Left ventricle myocardium inferior (tissue), 1 donor: ENCODE measurements at places on chromosomes 2 and 18.

GRCh38 chr2:47025969-47026610 lies 110.5 kb upstream of the MCFD2 start:
- DNase-seq, result no peak

DNA sequence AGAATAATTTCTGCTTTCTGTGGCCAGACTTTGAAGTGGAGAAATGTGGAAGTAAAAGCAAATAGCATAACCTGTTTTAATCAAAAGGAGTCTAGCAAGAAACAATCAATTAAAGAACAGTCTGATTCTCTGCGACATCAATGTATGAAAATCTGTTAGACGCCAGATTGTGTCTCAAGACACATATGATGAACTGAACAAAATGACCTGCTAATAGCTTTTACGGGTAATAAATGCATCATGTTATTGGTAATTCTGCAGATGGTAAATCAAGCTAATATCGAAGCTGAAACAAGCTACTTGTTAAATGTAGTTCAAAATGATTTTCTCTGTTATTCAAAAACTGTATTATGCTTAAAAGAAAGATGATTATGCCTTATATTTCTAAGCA lies 208.5 kb upstream of the FIGN start:
- no peak for DNase-seq

GRCh38 chr18:3794537-3795348 lies 344.8 kb downstream of the TGIF1 start:
- DNase-seq, result no peak

GRCh38 chr2:20194097-20195015 lies 30.6 kb downstream of the SDC1 start:
- DNase-seq, result no peak

GRCh38 chr18:12779456-12779855 lies 76.6 kb downstream of the PSMG2 start:
- no peak for DNase-seq

DNA sequence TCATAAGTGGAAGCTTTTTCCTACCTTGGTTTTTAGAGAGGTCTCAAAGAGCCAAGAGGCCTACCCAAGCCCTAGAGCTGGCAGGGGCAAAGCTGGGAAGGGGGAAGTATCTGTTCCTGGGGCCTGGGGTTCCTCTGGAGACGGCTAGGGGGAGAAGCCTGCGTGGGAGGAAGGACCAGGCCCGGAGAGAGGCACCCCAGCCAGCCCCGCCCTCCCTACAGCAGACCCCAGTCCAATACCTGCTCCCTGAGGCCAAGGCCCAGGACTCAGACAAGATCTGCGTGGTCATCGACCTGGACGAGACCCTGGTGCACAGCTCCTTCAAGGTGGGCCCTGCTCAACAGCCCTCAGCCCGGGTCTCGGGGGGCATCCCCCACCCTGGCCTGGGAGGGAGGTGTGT lies 2.2 kb downstream of the CTDSP1 start:
- peak; percentile 20 for DNase-seq

GRCh38 chr2:171902840-171903420 lies 8.9 kb upstream of the SLC25A12 start:
- DNase-seq, result no peak

GRCh38 chr2:75489721-75490120 lies 71.0 kb downstream of the EVA1A start:
- DNase-seq, result no peak

DNA sequence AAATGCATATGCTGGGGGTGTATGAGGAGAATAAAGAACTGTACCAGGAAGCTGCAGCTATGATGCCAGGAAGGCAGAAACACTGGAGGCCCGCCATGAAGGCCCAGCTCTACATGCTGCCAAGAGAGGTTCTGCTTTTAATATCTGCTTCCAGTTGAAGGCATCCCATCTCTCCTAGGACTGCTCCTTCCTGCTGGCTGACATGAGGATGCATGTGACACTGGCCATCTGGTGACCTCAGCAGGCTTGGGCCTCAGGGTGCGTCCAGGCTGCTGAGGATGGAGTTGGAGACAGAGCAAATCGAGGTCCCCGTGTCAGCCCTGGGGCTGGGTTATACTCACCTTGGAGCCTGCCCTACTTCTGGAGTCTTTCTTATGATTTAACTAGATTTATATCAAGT lies 49.0 kb downstream of the PSMG2 start:
- DNase-seq, result no peak

DNA sequence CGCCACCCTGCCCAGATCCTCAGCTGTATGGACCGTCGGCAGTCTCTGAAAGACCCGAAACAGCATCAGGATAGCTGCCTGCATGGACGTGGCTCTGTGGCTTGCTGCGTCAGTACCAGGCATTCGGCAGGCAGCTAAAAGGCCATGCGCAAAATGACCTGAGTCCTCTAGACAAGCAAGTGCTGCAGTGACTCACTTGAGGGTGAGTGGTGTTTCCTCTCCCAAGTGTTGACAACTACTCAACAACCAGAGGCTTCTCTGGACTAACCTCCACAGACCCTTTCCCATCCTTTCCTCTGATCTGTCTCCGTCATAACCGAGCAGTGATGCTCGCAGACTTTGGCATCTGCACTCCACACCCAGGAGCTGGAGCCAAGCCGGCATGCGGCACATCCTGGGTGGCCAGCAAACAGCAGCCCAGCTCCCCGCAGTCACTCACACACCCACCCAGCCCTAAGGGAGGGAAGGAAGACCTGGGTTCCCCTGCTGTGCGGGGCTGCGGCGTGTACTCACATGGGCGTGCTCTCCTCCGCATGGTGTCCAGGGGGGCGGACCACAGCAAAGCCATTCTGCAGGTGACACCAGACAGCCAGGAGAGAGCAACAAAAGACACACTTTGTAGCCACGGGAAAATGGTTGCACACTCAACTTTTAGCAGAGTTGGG lies 239.3 kb downstream of the TWIST2 start:
- DNase-seq, result no peak

GRCh38 chr2:233082931-233083755 lies 23.0 kb downstream of the INPP5D start:
- DNase-seq, result no peak

GRCh38 chr18:78979056-78979729 lies 425 bp upstream of the SALL3 start:
- DNase-seq, result no peak

GRCh38 chr2:127106457-127106990 lies 430 bp downstream of the BIN1 start:
- no peak for DNase-seq

DNA sequence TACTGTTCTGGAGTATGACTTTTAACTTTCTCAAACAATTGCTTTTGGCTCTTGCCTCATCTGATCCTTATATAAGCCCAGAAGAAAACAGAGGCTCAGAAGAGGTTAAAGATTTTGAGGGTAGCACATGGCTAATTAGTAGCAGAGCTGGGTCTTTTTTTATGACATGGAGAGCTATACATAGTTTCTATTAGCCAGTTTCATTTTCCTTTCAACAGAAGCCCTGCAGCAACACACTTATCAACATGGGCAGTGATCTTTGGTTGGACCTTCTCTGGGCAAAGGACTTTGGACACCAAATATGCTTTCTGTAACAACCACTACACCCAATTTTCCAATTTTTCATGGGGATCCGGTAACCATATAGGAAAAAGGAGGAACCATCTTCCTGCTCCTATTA lies 64.9 kb downstream of the NCKAP5 start:
- DNase-seq, result no peak

- DNase-seq, result no peak
These were observed 23.7 kb downstream of the TTLL4 start for GRCh38 chr2:218734190-218734975.

- DNase-seq, result no peak
These were observed 9.9 kb upstream of the MAP3K2 start for GRCh38 chr2:127397568-127398238.

GRCh38 chr2:180910831-180911665 lies 69.4 kb upstream of the UBE2E3 start:
- no peak for DNase-seq

- DNase-seq, result peak; percentile 60
These were observed 97.7 kb downstream of the TWIST2 start for GRCh38 chr2:238945433-238946150.
